Activated naive CD4-positive, alpha-beta T cell treated with anti-CD3 and anti-CD28 coated beads, Interleukin-2, amount 10 ng/mL, durations not matched to agents 5 hours and 36 hours (primary cell): ENCODE measurements at places on chromosomes 12 and 14. TPM values are rescaled to one million over a fixed set of nuclear protein-coding genes. Genes with fewer than 3 reads are reported as not detected.

Gene OR4E2
- not detected for total RNA-seq

Gene ANG
- total RNA-seq: 1.2 TPM

Gene PCED1B
- total RNA-seq: 117 TPM

Gene GPR84
- 0.31 TPM for total RNA-seq

Gene CCNK
- 68.1 TPM for total RNA-seq

Gene RNFT2
- 11.2 TPM for total RNA-seq

Gene IQSEC3
- 1.1 TPM for total RNA-seq

Gene MUCL1
- total RNA-seq: not detected

Gene HVCN1
- total RNA-seq: 26.9 TPM

Gene KLRC4
- total RNA-seq: not detected

Gene DENND5B
- total RNA-seq: 0.10 TPM

Gene OSGEP
- 49.1 TPM for total RNA-seq

Gene IL31
- not detected for total RNA-seq

Gene C12orf75
- 104 TPM for total RNA-seq

Gene GPR68
- 23.9 TPM for total RNA-seq
